Omental fat pad (tissue), 4 donors: ENCODE measurements at places on chromosomes 7 and 10.

DNA sequence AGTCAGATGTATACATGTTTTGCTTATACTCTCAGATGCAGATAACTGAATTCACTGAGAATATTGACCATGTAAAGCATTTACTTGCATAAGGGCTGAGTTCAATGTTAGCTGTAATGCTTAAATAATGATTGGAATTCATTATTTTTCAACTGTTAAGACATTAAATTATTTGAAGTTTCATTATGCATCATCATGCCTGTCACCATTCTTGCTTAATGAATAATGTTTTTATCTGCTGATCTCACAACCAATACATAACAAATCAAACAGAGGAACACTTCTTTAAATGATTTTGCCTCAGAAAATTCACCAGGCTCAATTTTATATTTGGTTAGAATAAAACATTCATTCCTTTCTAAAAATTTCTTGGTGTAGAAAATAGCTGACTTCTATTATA lies 233.4 kb downstream of the GPR37 start:
- no peak for DNase-seq

- no peak for DNase-seq
Measured at GRCh38 chr7:32502728-32503127, 7.4 kb downstream of the AVL9 start.

DNA sequence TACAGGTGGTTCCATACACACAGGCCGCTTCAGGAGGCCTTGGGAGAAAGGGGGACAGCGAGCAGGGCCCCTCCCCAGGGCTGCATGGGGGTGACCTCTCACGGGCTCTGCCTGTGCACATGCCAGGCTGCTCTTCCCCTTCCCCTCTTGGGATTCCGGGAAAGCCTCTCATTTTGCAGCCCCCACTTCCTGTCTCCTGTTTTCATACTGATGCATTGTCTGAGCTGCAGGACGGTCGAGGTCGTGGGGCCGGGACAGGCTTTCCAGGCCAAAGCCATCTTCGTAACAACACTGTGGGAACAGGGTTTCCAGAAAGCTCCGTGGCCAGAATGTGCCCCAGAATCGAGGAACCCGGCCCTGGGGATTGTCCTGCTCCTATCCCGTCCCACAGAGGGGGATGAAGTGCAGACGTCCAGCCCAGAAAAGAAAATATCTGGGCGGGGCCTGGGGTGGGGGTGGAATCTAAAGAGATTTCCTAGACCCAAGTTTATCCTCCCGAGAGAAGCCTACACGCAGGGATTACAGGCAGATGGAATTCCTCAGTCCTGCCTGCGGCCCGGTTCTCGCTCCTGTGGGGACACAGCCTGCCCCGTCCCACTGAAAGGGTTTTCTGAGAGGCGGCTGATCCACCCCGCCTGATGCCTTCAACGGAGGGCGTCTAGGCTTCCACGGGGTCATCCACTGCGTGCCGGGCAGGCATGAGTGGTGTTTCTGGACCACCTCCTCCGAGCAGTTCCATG lies 29.5 kb upstream of the DNAAF5 start:
- no peak for DNase-seq

GRCh38 chr7:130277763-130278643 lies 11.3 kb downstream of the CPA2 start:
- DNase-seq = no peak

DNA sequence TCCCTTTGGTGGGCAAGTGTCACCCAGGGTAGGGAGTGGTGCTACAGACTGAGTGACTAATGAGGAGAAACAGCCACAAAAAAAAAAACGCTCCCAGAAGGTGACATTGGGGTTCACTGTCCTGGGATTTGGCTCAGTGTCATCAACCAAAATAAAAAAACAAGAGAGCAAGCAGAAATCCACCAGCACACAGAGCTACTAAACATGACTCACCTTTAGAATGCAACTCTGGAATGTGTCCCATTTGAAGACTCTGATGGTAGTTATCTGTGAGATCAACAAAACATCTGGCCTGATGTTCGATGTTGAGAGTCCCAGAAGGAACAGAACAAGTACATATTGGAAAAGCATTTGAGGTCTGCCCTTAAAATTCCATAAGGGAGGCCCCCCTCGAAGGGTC lies 200.3 kb upstream of the LYZL2 start:
- no peak for DNase-seq

- DNase-seq = no peak
Measured at GRCh38 chr7:151078233-151079040, 2.2 kb downstream of the FASTK start.

DNA sequence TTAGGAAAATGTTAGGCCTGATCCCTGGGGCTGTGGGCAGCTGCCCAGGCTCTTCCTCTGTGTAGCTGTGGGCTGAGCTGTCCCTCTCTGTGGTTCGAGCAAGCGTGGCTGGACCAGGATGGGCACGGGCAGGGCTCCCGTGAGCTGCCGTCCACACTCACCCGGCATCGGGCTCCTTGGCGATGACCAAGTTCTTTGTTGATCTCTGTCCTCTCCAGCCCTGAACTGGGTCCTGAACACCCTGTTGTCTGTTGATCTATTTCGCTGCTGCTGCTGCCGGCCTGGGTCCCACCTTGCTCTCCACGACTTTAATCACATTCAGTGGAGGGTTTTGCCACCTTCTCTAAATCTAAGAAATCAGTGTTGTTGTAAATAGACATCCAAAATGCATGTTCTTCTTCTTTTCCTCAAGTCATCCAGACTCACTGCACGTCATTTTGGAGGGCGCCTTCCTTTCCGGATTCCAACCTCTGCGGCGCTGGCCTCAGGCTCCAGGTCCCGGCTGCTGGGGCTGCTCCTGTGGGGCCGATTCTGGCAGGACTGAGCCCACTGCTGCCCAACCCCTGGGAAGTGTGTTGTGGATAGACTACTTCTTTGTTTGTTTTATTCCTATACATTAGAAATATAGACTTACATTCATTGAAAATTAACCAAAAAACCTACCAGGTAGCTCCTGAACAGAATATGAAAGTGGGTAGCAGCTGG lies 100.6 kb downstream of the DYNC2I1 start:
- no peak for DNase-seq

DNA sequence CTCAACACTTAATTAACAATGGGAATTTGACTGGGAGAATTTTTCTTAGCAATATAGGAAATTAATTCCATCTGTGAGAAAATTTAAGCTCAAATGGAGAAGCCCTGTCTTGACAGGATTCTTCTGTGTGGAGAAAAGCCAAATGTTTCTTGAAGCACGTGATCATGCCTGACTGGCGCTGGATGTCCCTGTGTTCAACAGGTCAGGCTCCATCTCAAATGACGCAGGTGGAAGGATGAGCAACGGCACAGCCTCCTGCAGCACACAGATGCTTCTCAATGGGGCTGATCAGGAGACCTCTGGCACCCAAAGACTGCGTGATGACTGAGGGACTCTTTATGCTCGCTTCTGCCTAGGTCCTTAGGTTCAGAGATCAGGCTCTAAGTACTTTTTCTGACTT lies 143.8 kb downstream of the RSU1 start:
- DNase-seq = no peak

- DNase-seq = no peak
Measured at GRCh38 chr10:81002382-81002781, 464.7 kb downstream of the SH2D4B start.

DNA sequence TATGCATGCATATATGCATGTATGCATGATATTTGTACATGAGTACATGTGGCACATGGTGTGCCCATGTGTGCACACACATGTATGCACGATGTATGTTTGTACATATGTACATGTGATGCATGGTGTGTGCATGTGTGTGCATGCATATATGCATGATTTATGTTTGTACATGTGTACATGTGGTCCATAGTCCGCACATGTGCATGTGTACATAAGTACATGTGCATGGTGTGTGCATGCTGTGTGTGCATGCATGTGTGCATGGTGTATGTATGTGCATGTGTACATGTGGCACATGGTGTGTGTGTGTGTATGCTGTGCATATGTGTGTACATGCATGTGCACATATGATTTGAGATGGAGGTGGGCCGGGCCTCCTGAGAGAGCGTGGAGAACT lies 384.2 kb downstream of the TYW1 start:
- DNase-seq = no peak

- DNase-seq = no peak
Measured at GRCh38 chr10:130378556-130379400, 242.6 kb downstream of the GLRX3 start.

DNA sequence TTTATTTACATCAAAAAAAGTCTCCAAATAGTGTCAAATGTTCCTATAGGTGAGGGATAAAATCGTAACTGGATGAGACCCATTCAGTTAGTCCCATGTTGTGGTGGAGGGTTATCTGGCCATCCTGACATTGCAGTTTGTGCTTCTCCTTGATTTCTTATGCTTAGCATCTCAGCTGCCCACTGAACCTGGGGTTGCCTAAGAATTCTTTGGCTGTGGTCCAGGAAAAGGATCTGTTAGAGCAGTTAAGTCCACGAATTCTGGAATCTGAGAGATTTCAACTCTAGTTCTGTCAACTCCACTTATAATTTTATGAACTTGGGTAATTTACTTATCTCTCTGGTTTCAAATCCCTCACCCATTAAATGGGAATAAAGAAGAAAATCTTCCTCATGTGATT lies 1673.4 kb downstream of the REEP3 start:
- no peak for DNase-seq

- DNase-seq = no peak
Measured at GRCh38 chr10:34698248-34698831, 116.8 kb downstream of the PARD3 start.

DNA sequence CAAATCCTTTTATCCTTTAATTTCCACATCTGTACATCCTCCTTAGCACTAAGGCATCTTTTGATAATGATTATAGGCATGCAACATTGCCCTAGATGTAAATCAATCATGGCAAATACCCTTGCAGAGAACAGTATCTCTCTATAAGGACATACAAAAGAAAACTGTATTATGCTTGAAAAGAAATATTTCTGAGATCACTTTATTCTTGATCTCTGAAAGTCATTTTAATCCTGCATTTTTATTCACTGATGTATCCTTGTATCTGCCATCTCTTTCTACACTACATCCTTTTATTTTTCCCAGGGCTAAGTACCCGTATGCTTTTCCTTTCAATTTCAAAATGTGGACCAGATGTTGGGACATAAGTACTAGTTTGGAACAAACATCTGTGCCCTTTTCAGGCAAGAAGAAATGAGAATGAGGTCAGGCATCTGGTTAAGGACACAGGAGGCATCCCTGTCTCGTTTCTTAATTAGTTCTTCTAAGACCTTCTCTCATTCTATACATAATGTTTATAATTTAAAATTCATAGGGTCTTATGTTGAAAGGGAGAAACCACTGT lies 338.6 kb downstream of the CNTNAP2 start:
- DNase-seq = no peak

DNA sequence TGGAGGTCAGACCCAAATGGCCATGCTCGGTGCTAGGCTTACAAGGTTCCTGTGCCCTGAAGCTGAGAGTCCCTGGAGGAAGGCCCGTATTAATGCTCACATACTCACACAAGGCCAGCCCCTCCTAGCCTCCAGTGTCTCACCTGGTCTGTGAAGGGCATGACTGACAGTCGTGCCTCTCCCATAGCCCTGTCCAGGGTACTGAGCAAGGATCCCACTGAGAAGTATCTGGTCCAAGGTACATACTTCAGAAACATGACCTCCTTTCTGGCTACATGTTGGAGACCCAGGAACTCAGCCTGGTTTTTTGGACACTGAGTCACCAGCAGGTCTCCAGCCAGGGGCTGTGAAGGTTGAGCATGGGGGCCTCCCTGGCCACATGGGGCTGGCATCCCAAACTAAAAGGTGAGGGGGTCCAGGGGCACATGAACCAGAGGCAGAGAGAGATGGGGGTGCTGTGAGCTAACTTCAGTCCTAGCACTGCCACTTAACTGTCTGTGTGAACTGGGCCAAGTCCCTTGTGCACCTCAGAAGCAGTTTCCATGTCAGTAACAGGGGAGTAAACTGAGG lies 17.6 kb upstream of the RASGEF1A start:
- no peak for DNase-seq

DNA sequence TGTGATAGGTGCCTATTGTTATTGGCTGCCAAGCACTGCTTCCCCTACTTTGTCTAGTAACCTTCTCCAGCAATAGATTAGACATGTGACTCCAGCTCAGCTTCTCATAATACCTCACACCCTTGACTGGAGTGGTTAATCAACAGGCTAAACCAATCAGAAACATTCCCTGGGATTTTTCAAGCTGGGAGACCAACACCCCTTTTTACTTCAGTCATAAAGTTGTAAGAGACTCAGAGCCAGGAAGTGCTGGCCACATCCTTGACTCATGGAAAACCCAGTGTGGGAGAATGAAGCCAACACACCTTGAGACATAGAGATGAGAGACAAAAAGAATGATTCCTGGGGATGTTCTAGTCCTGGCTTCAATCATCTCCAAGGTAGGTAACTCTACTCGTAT lies 62.6 kb upstream of the HECTD2 start:
- no peak for DNase-seq

DNA sequence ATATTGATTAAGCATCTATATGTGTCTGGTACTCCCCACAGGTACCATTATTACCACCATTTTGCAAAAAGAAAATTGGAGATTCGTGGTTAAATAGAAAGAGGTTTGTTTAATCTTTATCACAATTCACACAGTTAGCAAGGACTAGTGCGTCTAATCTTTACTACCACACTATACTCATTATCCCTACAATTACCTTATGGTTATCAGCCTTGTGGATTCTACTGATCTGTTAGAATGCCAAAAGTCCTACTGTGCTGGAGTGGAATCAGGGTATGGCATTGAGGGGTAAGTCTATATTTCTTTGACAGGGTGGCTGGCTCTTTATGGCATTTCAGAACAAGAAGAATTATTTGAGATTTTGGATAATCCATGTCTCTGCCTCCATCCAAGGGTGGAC lies 156.1 kb downstream of the RNLS start:
- DNase-seq = no peak

GRCh38 chr7:116561697-116562483 lies 37.1 kb downstream of the CAV1 start:
- DNase-seq = no peak

- DNase-seq = no peak
Measured at GRCh38 chr10:62693306-62693705, 111.2 kb upstream of the ADO start.

DNA sequence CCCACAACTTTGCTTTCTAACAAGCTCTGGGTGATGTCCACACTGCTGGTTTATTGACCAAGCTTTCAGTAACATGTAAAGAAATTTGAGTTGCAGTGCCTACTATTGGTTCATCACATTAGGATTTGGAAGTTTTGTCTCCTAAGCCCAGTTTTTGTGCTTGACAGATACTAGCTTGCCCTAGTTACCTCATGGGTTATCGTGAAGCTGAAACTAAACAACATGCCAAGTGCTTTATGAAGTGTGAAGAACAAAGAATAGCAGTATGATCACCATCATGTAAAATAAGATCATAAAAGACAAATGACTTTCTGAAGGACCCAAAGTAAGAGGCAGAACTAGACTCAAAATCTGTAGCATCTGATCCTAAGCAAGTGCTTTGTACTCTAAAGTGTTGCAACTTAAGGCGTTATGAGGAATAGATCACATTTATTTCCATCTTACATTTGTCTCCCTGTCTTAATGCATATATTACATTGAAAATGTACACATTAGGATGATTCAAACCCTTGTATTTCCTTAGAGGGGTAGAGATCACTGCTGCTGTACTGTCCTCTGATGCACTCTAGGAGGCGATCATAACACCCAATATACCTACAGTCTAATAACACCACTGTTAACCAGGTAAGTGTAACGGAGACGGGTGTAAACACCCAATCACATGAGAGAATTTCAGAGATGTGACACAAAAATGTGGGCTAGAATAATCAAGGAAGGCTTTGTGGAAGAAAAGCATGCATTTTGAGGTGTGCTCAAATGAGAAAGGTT lies 71.3 kb downstream of the NRCAM start:
- no peak for DNase-seq

- DNase-seq = no peak
Measured at GRCh38 chr7:28490831-28491230, 78.5 kb downstream of the CREB5 start.
